ENCODE measurements at places on chromosomes 3 and 15. TPM values are rescaled to one million over a fixed set of nuclear protein-coding genes. Genes with fewer than 3 reads are reported as not detected.
A peak's percentile ranks its signal among the peaks of the same experiment; 100 is the strongest.

DNA sequence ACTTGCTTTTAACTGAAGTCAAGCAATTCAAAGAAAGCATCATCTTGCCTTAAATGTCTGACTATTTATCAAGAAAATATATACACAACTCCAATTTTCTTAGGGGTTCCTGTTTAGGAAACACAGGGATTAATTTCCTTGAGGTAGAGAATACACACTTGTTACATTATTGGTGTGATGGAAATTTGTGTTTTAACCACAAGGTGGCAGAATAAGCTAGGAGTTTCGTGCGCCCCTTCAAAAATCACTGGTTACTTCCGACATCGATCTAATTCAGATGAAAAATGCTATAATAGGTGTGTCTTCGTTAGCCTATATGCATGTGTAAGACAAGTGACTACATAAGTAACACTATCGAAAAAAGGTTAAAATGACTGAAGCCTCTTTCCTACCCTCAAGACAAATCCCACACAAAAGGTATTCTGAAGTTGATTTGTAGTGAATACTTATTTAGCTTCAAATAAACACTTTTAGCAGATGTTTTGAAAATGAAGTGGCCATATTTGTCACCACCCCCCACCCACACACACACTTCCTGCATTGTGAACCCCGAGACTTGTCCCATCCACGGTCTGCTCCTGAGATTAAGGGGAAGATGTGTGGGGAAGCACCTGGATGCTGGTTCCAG, 246.5 kb downstream of the ROBO1 start:
- peak; percentile 52 for DNase-seq

DNA sequence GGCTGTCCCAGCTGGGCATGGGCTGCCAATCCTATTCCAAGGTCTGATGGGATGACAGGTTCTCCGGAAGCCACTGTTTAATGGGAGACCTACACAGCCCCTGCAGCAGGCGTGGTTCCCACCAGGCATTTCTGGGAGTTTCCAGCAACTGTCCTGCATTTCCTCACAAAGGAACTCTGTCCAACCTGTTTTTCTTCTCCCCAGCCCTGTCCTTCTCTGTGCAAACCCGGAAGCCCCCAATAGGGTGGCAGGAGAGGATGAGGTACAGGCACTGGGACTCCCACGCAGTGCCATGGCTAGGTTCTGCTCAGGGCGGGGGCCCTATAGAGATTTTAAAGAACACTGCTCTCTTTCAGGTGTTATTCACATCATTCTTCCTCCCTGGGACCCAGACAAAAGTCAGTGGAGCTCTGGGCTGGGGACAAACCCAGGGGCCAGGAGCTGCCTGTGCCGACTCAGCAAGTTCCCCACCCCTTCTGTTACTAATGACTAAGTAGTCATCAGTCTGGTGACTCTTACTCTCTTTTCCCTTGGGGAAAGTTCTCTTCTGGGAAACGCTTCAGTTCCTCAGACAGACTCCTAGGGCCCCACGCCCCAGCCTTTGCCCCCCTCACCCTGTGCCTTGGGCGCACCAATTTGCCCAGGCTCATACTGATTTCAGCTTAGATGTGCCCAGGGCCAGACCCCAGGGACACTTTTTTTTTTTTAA, 97.7 kb downstream of the CD47 start:
- DNase-seq = peak; percentile 53

- DNase-seq = peak; percentile 49
Measured at GRCh38 chr3:52455283-52456168, at the start of gene NISCH. NISCH (plus strand) TSS chr3:52455604; CDS start chr3:52455642, 38 bp downstream.

DNA sequence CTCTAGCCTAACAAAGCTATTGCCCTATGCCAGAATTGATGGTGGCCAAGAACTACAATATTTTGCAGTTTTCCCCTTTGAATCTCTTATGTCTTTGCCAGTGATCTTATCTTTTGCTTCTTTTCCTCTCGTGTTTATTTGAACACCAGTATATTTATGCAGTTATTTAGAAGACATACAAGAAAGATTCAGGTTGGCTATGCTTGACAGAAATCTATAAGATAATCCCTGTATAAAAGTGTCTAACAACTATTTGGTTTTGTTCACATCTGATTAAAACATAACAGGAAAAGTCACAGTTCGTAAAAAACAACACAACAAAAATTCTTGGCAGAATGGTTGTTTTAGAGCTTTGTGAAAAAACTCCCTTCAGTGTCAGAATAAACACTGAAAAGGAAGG, 63.7 kb downstream of the SEMA6D start:
- DNase-seq = no peak

- no peak for DNase-seq
Measured at GRCh38 chr3:116872688-116873087, 163.1 kb downstream of the TUSC7 start.

GRCh38 chr3:77887611-77888010, 847.7 kb downstream of the ROBO2 start:
- DNase-seq = no peak

- DNase-seq = no peak
Measured at GRCh38 chr3:17911986-17912760, 169.7 kb upstream of the TBC1D5 start.

DNA sequence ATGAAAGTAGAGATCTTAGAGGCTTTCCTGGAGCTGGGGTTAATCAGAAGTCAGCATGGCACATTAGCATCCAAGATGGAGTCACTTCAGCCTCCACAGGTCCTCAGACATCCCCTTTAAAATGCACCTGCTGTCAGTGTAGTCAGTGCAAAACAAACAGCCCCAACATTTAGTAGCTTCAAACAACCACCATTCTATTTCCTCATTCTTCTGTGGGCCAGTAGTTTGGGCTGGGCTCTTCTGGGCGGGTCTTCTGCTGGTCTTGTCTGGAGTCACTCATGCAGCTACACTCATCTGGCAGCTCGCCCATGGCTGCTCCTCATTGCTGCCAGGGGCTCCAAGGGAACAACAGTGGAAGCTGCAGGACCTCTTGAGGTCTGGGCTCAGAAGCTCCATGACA, 99.9 kb downstream of the TLE3 start:
- DNase-seq = peak; percentile 37

DNA sequence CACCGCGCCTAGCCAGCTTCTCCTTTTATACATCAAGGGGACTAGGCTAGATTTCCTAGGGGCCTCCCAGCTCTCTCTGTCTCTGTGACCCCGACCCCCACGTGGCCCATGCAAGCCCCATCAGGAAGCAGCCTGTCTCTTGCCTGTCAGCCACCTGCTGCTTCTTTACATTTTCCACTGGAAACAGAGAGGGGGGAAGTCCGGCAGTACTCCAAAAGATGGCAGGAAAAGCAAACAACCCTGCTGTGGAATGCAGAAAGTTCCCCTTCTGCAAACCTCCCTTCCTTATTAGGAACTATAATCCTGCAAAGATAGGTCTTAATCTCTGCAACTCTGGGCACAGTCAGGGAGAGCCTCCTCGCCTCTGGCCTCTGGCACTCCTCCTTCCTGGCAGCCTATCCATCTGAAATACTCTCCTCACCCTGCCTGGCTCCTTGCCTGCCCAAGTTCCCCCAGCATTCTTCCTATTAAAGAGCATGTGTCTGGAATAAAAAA, 47.4 kb upstream of the HACD2 start:
- DNase-seq = peak; percentile 70

GRCh38 chr3:115272036-115272824, 125.1 kb upstream of the ZBTB20 start:
- peak; percentile 79 for DNase-seq

- DNase-seq = no peak
Measured at GRCh38 chr3:46278816-46279672, 36.8 kb downstream of the CCR3 start.

DNA sequence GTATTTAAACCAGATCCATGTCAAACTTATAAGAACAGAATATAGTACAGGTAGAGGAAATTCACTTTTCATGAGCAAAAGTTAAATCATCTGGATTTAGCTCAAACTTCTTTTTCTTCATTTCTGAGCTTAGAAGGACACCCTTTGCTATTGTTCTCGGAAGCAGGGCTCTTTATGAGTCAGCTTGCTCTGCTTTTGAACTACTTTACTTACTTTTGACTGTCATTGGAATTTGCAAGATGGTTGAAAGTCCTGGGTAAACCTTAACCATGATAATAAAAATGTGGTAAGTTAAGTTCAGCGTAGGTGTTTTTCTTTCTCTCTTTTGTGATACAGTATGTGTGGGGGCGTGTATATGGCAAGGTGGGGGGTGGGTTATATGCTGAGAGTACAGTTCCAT, 312.7 kb upstream of the DPH6 start:
- peak; percentile 10 for DNase-seq

DNA sequence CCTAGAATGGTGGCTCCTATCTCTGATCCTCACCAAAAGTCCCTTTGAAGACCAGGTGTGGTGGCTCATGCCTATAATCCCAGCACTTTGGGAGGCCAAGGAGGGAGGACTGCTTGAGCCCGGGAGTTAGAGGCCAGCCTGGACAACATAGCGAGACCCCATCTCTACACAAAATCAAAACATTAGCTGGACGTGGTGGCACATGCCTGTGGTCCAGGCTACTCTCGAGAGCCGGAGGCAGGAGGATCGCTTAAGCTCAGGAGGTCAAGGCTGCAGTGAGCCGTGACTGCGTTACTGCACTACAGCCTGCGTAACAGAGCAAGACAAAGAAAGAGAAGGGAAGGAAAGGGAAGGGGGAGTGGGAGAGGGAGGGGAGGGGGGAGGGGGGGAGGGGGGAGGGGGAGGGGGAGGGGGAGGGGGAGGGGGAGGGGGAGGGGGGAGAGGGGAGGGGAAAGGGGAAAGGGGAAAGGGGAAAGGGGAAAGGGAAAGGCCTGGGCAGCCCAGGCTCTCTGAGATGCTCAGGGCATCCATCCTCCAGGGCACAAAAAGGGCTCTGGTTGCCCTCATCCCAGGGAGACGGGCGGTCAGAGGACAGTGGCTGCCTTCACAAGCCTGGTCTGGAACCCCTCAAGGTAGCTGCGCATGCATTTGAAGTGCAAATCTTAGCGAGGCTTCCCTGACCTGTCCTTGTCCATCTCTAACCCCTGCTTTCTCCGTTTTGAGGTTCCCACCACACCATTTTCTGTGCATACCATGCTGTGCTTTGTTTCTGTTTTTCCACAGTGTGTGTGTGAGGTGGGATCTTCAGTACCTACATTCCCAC, 76.1 kb downstream of the LDHAL6B start:
- DNase-seq = no peak

GRCh38 chr3:38354588-38355330, 8.2 kb downstream of the XYLB start:
- peak; percentile 45 for DNase-seq

DNA sequence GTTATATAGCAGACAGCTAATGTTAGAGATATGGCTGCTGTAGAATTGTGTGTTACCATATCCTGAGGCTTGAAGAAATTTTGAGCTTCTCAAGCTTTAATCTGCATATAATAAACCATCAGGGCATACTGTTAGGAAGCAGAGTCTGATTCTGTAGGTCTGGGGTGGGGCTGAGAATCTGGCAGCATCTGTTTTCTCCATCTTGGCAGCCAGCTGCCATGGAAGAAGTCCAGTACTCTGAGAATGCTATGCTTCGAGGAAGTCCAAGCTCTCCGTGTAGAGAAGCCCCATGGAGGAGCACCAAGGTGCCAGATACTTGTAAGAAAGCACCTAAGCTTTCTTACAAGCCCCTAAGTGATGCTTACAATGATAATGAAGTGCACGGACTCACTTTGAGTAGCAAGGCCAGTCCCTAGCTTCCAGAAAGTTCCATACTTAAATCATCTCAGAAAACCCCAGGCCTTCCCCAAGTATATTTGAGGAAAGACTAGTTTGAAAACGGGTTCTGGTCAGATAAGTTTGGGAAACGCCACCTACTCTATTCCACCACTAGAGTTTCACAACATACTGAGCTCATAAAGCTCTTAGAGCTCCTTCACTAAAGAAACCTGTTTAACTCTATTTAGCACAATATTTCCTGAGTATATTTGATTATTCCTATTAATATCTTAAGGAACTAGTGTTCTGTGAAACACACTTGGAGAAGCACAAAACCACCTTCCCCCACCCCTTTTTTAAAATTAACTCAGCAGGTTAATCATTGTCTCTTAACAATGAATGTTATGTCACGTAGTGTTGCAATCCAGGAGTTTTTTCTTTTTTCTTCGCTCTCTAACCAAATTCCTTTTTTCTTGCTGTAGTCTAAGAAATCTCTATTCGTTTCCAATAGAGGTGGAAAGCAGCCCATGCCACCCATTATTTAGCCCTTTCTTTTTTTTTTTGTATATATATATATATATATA, 59.9 kb upstream of the RASGRP1 start:
- DNase-seq = peak; percentile 37

DNA sequence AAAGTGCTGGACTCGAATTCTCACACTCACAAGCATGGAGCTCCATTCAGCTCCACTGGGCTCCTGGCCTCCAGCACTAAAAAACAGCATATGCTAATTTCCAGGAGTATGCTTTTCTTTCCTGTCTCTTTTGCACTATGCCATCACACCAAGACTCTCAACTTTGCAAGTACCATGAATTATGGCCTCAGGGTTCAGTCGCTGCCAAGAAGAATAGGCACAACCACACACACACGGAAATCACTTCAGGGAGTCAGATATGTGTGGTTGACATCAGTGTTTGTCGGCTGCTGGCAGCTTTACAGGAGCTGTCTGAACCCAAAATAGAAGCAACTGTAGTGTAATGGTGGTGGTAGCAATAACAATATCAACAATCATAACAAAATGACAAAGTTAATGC, 305.0 kb upstream of the SLCO3A1 start:
- DNase-seq = no peak

ROBO2 gene
- total RNA-seq = 1.2 TPM

EIF4E3 gene
- total RNA-seq = 2.2 TPM

CTXN2 gene
- not detected for total RNA-seq

DPPA4 gene
- total RNA-seq = not detected

VEPH1 gene
- total RNA-seq = 27.4 TPM

Data from fibroblast of the aortic adventitia (primary cell).